ENCODE measurements at places on chromosomes 6 and 20.

DNA sequence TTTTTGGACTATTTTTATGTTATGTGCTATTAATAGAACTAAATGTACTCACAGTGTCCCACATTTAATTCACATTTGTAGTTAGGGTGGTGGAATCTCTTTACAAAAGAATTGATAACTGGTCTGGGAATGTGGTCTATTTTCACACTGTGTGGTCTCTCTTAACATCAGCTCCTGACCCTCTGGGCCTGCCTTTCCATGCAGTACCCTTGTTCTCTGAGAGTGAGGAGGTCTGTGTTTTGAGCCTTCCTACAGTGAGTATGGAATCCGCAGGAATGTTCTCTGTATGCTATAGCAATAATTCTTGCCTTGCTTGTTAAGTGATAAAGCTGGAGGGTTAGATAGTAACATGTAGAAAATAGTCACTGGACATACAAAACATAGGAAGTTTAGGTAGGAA, 717.3 kb upstream of the POU3F2 start:
- H3K4me3 ChIP-seq: no peak overlapping the region
- H3K27me3 ChIP-seq: no peaks in the 10 kb centered on the region
- H3K36me3 ChIP-seq: no peaks in the 10 kb centered on the region
- DNase-seq: no peak
- no peaks in the 10 kb centered on the region for H3K4me1 ChIP-seq

DNA sequence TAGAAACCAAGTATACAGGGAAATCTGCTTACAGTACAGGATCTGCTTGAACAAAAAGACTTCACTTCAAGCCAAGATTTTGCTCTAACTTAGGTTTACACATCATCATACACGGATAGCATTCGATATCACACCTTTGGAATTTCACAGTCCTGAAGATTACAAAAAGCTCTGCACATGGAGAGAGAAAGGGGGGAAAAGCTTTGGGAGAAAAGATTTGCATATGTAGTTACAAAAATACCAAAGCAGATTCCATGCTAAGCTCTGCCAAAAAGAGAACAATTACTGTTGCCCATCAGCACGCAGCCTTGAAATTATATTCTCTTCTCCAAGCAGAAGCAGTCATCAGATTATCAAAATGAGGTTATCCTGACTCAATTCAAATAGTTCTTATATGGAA, 62.0 kb downstream of the HIVEP2 start:
- no peak for DNase-seq
- no peak overlapping the region for H3K4me3 ChIP-seq
- H3K36me3 ChIP-seq: no peaks in the 10 kb centered on the region

DNA sequence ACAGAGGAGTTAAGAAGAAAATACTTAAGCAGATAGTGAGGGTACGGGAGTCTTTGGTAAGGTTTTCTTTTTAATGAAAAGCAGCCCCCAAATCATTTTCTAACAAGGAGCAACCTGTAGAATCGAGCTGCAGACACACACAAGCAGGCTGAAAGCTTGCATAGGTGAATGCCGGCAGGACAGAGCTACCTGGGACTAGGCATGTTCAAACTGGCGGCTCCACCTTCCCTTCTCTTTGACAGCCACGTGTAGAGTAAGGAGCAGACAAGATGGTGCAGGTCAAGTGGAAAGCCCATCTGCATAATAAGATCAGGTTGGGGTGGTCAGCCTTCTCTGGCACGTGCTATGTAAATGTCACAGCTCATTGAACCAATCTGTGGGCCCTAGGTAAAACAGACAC, 1292.4 kb downstream of the EPHA7 start:
- H3K4me3 ChIP-seq: no peak overlapping the region
- no peaks in the 10 kb centered on the region for H3K27me3 ChIP-seq
- no peaks in the 10 kb centered on the region for H3K36me3 ChIP-seq
- no peaks in the 10 kb centered on the region for H3K4me1 ChIP-seq
- no peak for DNase-seq

DNA sequence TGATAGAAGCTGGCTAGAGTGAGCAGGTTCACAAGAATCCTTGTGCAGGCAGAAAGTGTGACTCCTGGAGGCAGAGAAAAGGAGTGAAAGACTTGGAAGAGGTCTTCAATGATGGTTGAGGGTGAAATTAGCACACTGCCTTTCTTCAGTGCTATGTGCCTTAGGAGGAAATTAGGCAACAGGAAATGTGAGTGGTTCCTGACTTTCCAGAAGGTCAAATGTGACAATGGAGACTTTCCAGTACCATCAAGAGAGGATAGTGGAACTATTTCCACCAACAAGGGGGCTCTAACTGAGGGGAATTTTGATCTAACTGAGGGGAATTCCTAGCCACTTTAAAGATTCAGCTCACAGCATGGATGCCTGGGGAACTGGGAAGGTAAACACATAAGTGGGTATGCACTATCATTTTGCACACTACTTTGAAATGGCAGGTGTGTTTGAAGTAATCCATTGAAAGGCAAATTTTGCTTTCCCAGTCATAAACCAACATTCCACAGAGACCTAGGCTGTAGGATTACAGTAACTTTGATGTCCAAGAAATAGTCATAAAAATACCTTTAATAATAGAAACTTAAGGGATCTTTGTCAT, 90.0 kb downstream of the PERP start:
- H3K36me3 ChIP-seq: no peaks in the 10 kb centered on the region
- no peaks in the 10 kb centered on the region for H3K4me1 ChIP-seq
- H3K4me3 ChIP-seq: no peak overlapping the region
- no peak overlapping the region for H3K27ac ChIP-seq
- H3K27me3 ChIP-seq: no peaks in the 10 kb centered on the region

GRCh38 chr6:14759976-14760672, 485.7 kb upstream of the JARID2 start:
- no peak for DNase-seq
- H3K4me1 ChIP-seq: no peaks in the 10 kb centered on the region
- H3K27me3 ChIP-seq: no peaks in the 10 kb centered on the region
- no peak overlapping the region for H3K27ac ChIP-seq
- H3K4me3 ChIP-seq: no peak overlapping the region

GRCh38 chr6:46099952-46100351, 29.8 kb upstream of the ENPP4 start:
- no peak for DNase-seq
- no peaks in the 10 kb centered on the region for H3K27me3 ChIP-seq
- H3K27ac ChIP-seq: no peak overlapping the region

DNA sequence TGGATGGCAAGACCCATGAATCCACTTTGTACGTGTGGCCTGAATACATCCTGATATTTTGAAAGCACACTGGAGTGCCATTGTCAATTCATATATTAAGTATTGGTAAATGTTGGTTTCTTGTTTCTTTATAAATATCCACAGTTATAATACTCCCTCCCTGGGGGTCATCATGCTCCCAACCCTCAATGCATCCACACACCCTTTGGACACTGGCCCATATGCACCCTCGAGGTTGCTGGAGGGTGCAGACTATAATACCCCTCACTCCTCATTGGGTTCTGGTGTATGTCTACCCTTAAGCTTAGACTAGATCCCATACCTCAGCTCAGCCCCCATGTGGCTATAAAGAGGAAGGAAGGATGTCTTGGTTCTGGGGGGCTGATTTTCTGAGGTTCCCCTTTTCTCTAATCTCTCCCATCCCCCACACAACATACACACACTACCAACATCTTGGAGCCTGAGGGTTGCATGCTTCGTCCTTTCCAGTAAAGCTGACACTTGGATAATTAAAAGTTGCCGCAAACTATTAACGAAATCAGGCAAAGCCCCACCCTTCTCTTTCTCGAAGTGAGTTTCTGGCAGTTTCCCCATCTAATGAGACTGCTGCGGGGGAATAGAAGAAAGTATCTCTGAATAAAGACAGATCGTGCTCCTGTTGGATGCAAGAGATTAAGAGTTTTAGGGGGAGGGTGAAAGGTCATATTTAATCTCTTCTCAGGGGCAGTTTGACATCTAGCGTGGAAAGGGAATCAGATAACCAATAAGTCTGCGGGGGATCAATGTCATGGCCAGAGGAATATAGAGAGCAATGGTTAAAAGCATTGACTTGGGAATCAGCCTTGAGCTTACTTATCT, 7.4 kb downstream of the PIM1 start:
- no peak overlapping the region for H3K27ac ChIP-seq
- DNase-seq: no peak
- no peaks in the 10 kb centered on the region for H3K36me3 ChIP-seq
- no peaks in the 10 kb centered on the region for H3K4me1 ChIP-seq
- no peak overlapping the region for H3K4me3 ChIP-seq

DNA sequence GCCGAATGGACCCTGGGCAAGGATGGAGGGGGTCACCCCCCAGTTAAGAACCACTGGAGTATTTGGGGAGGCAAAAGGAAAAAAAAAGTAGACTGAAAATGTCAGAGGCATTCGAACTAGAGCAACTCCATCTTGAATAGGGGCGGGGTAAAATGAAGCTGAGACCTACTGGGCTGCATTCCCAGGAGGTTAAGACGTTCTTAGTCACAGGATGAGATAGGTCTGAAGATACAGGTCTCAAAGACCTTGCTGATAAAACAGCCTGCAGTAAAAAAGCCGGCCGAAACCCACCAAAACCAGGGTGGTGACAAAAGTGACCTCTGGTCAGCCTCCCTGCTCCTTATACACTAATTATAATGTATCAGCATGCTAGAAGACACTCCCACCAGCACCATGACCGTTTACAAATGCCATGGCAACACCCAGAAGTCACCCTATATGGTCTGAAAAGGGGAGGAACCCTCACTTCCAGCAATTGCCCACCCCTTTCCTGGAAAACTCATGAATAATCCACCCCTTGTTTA, 70.4 kb upstream of the KCNG1 start:
- H3K36me3 ChIP-seq: no peaks in the 10 kb centered on the region
- no peak for DNase-seq
- no peak overlapping the region for H3K4me3 ChIP-seq
- no peak overlapping the region for H3K27ac ChIP-seq
- H3K4me1 ChIP-seq: no peaks in the 10 kb centered on the region

GRCh38 chr6:13953061-13953705, 28.4 kb downstream of the RNF182 start:
- H3K27ac ChIP-seq: no peak overlapping the region
- DNase-seq: no peak
- no peak overlapping the region for H3K4me3 ChIP-seq
- H3K27me3 ChIP-seq: no peaks in the 10 kb centered on the region

- H3K4me1 ChIP-seq: peaks cover 3% of the 10 kb centered on the region
- peak overlapping the region; percentile 80 for H3K27ac ChIP-seq
- H3K27me3 ChIP-seq: no peaks in the 10 kb centered on the region
- no peak for DNase-seq
- H3K36me3 ChIP-seq: no peaks in the 10 kb centered on the region
Measured at GRCh38 chr6:157717340-157717748, 105.7 kb upstream of the SNX9 start.

GRCh38 chr6:41955412-41955811, 13.8 kb upstream of the CCND3 start:
- no peak for DNase-seq
- H3K36me3 ChIP-seq: no peaks in the 10 kb centered on the region
- H3K4me3 ChIP-seq: no peak overlapping the region
- H3K4me1 ChIP-seq: no peaks in the 10 kb centered on the region
- H3K27ac ChIP-seq: no peak overlapping the region

DNA sequence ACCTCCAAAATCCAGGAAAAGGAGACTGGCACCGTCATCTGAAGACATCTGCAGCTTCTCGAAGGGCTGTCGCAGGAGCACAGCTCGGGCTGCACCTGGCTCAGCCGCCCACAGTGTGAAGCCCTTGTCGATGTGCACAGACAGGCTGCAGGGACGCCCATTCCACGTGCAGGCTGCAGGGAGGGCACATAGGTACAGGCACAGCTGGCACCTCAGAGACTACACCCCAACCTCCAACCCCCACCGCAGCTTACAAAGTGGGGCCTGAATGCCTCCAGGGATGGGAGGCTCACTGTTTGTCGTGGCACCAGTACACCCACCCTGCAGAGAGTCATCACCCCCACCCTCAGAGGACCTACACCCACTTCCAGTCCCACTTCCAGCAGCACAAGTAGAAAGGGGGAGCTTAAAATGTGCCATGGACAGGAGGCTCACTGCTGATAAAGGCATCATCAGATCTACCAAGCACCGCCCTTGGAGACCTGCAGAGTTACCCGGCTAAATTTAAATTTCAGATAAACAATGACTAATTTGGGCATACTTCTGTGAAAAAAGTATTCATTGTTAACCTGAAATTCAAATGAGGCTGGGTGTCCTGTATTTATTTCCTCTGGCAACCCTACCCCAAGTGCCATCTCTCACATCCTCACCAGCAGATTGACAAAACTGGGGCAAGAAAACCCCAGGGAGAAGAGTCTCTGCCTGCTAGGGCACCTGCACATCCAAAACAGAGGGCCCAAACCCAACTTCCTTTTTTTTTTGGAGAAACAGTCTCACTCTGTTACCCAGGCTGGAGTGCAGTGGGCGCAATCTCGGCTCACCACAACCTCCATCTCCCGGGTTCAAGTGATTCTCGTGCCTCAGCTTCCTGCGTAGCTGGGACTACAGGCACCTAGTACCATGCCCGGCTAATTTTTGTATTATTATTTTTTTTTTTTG, 7.7 kb upstream of the CDK5RAP1 start:
- H3K27ac ChIP-seq: no peak overlapping the region
- no peak overlapping the region for H3K4me3 ChIP-seq
- no peaks in the 10 kb centered on the region for H3K27me3 ChIP-seq
- no peaks in the 10 kb centered on the region for H3K36me3 ChIP-seq

DNA sequence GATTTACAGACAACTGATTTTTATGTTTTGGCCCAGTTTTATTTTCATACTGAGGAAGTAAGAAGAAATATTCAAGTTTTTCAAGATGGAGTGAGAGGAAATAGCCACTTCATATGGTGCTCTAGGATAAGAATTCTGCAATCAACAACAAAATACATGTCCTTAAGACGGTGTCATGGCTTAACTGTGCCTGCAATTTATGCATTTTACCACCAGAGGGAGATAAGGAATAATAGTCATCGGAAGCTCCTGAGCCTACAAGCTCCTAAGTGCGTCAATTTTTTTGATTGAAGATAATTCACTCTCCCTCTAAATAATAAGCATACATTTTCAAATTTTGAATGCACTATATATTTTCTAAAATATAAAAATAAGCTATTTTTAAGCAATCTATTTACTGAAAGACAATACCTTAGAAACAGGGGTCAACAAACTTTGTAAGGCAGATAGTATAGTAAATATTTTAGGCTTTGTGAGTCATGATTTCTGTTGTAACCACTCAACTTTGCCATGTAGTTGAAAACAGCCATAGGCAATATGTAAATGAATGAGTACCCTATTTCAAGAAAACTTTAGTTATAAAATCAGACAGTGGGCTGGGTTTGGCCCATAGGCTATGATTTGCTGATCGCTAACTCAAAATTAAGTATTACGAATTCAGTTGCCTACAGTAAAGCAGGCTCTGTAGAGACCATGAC, 230.9 kb upstream of the DTNBP1 start:
- no peaks in the 10 kb centered on the region for H3K4me1 ChIP-seq
- no peaks in the 10 kb centered on the region for H3K36me3 ChIP-seq
- DNase-seq: no peak
- no peak overlapping the region for H3K27ac ChIP-seq

- no peaks in the 10 kb centered on the region for H3K4me1 ChIP-seq
- H3K27ac ChIP-seq: no peak overlapping the region
- DNase-seq: no peak
- H3K36me3 ChIP-seq: no peaks in the 10 kb centered on the region
- no peak overlapping the region for H3K4me3 ChIP-seq
Measured at GRCh38 chr6:93104195-93104817, 315.1 kb downstream of the EPHA7 start.
